RWPE1 (cell line): ENCODE measurements at places on chromosomes 7 and 10.
A peak's percentile ranks its signal among the peaks of the same experiment; 100 is the strongest.

- peak; percentile 65 for DNase-seq
Observed at GRCh38 chr10:74177140-74177677, 26.2 kb downstream of the ADK start.

- DNase-seq: no peak
Observed at GRCh38 chr10:22016046-22016705, 12.6 kb upstream of the DNAJC1 start.

- no peak for DNase-seq
Observed at GRCh38 chr7:72053292-72053691, 358.8 kb downstream of the CALN1 start.

GRCh38 chr7:155428171-155428834 is 29.6 kb upstream of the EN2 start:
- DNase-seq: no peak

- no peak for DNase-seq
Observed at GRCh38 chr10:76309070-76309469, 877.6 kb downstream of the LRMDA start.

GRCh38 chr7:3094701-3095445 is 51.2 kb upstream of the CARD11 start:
- no peak for DNase-seq

- no peak for DNase-seq
Observed at GRCh38 chr7:132030086-132030568, 473.7 kb upstream of the PODXL start.

DNA sequence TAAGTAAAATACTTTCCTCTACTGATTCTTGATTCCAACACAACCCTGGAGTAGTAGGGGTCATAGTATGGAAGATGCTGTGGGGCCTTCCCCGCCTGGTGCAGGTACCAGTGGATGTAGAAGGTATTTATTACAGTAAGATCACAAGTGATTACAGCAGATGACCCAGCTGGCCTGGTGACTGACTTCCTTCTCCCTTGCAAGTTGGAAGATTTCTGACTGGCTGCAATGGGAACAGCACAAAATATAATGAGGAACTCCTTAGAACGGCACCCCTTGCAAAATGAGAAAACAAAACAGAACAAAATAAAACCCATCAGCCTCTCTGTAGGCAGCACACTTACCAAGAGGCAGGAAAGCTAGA is 61.7 kb upstream of the TARP start:
- DNase-seq: no peak

GRCh38 chr10:97896756-97897358 is 47.2 kb downstream of the GOLGA7B start:
- DNase-seq: no peak

DNA sequence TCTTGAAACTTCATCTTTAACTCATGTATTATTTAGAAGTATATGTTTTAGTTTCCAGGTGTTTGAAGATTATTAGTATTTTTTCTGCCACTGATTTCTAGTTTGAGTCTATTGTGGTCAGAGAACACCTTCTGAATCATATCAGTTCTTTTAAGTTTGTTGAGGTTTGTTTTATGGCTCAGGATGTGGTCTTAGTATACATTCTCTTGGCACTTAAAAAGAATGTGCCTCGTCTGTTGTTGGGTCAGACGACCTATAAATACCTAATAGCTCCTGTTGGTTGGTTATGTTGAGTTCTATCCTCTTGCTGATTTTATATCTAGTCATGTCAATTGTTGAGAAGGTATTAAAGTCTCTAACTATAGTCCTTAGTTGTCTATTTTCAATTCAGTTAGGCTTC is 15.9 kb downstream of the TDRD1 start:
- no peak for DNase-seq

- peak; percentile 89 for DNase-seq
Observed at GRCh38 chr7:105776068-105776790, 100.2 kb downstream of the ATXN7L1 start.

DNA sequence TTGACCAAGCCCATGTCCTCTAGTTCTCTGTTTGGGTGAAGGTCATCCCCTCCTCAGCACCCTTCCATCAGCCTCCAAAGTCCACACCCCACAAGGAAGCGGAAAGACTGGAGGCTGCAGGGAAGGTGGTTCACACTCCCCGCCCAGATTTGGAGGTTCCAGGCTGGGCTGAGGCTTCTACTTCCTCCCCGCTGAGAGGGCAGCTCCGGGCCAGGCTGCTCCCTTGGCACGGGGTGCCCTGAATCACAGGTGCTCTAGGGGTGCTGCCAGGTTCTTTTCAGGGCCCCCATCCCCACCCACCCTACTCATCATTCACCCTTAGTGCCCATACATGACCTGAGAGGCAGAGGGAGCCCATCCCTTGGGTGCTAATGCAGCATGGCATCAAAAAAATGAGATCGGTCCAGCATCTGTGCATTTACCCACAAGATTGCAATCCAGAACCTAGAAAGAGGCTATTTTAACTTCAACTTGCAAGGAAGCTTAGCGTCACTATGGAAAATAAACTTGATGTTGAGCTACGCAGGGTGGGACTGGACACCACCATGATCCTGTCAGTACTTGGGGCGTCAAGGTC is 47.3 kb upstream of the ZMIZ1 start:
- no peak for DNase-seq

GRCh38 chr10:114538181-114538906 is 119.7 kb downstream of the ABLIM1 start:
- no peak for DNase-seq

GRCh38 chr7:8379264-8379663 is 54.1 kb upstream of the NXPH1 start:
- no peak for DNase-seq

GRCh38 chr10:84522612-84523462 is 194.4 kb downstream of the CCSER2 start:
- DNase-seq: no peak

DNA sequence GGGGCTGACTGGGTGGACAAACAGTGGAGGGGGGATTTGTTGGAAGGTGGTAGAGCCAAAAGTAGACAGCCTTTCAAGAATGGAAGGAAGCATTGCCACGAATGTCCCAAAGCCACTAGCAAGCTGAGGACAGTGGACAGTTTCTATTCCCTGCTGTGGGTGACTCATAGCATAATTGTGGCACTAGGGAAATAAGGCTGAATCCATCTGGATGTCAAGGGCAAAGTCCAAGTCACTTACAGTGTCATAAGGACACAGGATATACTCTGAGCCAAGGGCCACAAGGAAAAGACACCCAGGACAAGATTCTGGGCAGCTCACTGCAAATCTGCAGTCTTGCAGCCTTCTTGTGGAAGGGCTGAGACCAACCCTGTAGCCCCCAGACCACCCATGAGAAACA is 79.7 kb downstream of the FRMPD2 start:
- DNase-seq: no peak

GRCh38 chr7:123772652-123773051 is 23.8 kb upstream of the WASL start:
- DNase-seq: no peak

GRCh38 chr10:14032406-14032998 is 298.2 kb downstream of the FRMD4A start:
- DNase-seq: no peak

DNA sequence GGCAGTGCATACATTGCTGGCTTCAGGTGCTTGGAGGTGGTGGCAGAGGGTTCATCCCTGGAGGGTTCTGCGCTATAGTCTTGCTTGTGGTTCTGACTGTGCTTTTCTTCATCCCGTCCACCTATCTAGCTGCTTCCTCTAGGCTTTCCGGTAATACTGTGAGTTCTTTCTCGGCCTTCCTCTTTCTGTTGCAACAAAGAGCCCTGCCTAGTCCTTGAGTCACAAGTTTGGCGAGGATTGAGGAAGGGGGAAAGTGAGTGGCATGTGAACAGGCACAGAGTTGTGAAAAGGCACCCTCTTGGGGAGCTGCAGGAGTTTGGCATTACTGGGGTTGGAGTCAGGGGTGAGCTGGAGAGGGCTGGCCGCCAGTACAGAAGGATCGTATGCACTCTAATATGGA is 123.0 kb downstream of the SH2D4B start:
- DNase-seq: no peak

GRCh38 chr10:7928536-7928935 is 110.2 kb downstream of the TAF3 start:
- DNase-seq: no peak

GRCh38 chr10:90842725-90843124 is 15.1 kb downstream of the HTR7 start:
- no peak for DNase-seq

DNA sequence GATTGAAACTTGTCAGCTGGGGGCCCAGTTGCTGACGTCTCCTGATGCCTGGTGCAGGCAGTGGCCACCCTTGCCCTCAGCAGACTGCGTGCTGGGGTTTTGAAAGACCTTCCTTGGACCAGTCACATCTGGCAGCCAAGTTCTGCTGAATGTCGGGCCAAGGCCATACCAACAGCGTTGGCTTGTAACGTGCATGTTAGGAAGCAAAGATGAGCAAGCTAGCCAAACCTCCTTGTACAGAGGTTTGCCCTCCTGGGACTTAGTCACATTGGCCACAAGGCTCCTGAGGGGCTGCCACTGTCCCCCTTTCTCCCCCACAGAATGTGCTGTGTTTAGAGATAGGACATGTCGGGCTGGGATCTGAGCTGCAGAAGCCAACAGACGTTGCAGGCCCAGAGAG is 49.0 kb downstream of the ADCY1 start:
- DNase-seq: no peak

DNA sequence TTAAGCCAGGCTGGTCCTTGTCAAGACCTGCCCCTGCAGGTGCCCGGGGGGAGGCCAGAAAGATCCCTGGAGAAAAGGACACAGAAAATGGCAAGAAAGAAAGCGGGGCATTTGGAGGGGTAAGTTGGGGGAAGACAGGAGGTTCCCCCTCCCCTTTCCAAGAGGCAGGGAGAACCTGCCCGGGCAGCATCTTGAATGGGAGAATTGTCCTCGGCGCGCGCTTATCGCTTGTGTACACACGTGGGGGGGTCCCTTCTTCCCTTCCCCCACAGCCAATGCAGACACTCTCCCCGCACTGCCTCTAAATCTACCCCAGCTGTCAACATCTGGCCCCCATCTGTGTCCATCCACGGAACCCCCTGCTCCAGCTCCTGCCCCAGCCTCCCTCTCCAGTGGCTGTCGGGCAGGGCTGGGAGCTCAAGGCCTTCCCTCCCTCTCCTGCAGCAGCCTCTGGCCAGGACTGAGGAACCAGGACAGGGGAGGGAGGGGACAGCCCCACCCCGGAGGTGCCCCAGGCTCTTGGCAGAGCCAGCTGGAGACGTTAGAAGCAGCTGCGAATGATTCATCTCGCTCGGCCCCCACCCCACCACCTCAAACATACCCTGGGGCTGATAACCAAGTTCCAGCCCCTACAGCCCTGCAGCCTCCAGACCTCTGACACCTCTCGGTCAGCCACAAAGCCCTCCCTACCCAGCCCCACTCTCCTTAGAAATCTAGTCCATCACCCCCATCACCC is 25.3 kb downstream of the EPHB4 start:
- peak; percentile 99 for DNase-seq

- DNase-seq: no peak
Observed at GRCh38 chr7:120370954-120371353, 98.0 kb downstream of the KCND2 start.

DNA sequence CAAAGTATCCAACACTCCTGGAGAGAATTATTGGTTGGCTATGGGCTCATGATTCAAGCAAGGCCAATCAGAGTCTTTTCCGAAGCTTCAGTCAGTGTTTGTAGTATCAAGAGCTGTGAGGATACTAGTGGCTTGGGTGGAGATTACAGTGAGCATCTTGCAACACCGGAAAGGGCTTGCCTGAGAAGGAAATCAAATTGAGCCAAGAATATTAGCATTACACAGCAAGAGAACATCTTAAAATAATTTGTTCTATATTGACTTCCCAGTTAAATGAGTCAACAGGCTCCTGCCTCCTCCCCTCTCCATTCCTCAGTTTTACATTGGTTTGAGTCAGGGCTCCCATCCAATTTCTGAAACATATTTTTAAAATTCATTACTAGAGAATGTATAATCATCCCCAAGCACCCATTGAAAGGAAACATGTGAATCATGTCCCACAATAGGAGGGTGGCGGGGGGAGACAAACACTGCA is 127.4 kb downstream of the ELAPOR2 start:
- peak; percentile 73 for DNase-seq

DNA sequence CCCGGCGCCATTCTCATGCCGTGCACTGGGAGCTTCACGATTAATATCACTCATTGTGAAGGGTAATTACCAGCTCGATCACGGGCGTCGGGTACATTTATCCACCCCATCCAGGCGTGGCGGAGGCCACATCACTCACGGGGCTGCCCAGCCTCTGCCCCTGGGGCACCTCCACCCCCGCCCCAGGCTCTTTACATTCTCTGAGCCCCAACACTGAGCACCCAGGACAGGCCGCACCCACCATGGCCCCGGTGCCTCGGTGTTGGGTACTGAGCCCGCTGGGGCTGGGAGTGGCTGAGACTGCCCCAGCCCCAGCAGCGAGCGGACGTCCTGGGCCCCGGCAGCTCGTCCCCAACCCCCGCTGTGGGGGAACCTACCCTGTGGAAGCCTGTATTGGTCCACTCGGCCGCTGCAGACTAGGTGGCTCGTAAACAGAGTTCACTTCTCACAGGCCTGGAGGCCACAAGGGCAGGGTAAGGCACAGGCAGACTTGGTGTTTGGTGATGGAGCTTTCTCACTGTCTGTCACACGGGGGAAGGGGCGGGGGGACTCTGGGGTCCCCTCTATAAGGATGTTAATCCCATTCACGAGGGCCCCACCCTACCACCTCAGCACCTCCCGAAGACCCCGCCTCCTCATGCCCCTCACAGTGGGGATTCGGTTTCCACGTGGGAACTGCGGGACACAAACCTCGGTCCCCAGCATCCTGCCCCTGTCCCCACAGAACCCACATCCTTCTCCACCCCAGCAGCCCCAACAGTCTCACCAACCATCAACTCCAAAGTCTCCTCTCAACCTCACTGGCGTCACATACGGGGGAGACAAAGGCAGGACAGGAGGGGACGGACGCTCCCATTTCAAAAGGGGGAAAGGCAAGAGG is 184.1 kb downstream of the ELFN1 start:
- no peak for DNase-seq

DNA sequence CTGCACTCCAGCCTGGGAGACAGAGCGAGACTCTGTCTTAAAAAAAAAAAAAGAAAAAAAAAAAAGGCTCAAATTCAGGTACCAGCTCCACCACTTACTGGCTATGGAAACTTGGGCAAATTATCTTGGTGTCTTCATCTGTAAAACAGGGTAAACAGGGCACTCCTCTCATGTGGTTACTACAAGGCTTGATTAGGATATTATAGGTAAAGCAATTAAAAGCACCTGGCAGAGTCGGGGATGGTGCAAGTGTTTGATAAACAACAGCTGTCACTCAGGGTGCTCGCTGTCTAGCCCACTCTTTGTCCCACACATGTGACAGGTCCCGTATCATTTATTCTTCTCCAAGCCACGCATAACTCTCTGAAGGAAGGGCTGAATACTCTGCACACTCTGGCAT is 96.9 kb downstream of the SORBS1 start:
- DNase-seq: no peak

GRCh38 chr10:69379800-69380199 is 36.9 kb downstream of the TACR2 start:
- no peak for DNase-seq

GRCh38 chr7:35596061-35596460 is 98.9 kb downstream of the HERPUD2 start:
- DNase-seq: peak; percentile 11

- DNase-seq: no peak
Observed at GRCh38 chr10:96695366-96695765, 24.9 kb downstream of the PIK3AP1 start.
